ENCODE measurements at places on chromosomes 1 and 21.

DNA sequence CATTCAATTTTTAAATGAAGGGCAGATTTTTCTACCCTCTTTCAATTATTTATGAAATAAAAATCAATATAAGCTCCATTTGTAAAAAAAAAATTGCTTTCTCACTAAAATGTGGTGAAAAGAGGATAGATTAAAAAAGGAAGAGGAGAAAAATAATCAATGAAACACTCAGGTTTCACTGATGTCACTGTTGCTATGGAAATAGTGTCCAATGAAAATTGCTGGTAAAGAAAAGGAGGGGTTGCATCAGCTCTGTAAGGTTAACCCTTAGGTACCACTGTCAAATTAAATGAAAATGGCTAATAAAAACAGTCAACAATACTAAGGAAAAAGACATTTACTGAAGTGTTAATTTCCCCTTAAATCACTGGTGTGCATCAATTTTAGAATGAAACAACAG, 91.6 kb upstream of the TTC39A start:
- H3K36me3 ChIP-seq: peaks cover 6% of the 10 kb centered on the region
- H3K27me3 ChIP-seq: no peaks in the 10 kb centered on the region
- H3K4me3 ChIP-seq: peak overlapping the region; percentile 84
- H3K27ac ChIP-seq: peak overlapping the region; percentile 92
- no peak for DNase-seq

GRCh38 chr1:76209238-76209637, 134.7 kb downstream of the ST6GALNAC3 start:
- H3K4me1 ChIP-seq: no peaks in the 10 kb centered on the region
- no peak overlapping the region for H3K4me3 ChIP-seq
- H3K27me3 ChIP-seq: no peaks in the 10 kb centered on the region
- no peak overlapping the region for H3K27ac ChIP-seq
- no peak for DNase-seq

DNA sequence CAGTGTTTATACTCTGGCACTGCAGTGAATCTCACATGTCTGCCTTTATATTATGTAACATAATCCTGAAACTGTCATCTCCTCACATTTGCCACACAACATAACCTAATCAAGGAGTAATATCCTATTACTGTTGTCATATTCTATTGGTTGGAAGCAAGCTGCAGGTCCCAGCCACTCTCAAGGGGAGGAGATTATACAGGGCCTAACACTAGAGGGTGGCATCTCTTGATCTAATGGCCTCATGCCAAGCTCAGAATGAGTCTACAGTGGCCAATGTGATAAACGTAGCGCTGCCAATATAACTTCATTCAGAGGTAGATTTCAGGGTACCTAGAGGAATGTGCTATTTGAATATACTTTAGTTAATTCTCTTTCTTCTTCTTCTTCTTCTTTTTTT, 166.8 kb downstream of the BACH1 start:
- no peak overlapping the region for H3K27ac ChIP-seq
- no peaks in the 10 kb centered on the region for H3K27me3 ChIP-seq
- H3K36me3 ChIP-seq: peaks cover 5% of the 10 kb centered on the region

DNA sequence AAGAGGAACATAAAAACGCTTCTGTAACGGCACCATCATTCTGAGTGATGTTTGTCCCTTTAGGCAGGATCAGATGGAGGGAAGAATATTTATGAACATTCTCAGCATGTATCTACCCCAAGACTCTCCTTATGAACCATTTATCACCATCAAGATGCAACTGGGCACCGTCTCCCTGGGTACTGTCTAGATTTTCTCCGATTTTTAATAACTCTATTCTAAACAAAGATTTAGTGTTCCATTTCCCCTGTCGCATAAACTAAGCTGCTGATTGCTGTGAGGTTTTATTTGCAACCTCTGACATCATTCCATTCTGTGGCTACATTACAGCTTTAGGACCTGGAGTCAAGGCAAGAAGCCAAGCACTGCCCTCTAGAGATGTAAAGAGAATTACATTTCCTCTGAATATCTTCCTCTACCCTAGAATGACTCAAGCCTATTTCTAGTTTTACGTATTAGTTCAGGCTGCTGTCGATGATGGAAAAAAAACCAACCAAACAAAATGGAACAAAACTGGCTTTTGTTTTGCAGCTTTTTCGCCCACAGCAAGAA, 130.1 kb upstream of the MAP1LC3C start:
- no peak overlapping the region for H3K4me3 ChIP-seq
- H3K27ac ChIP-seq: no peak overlapping the region
- H3K4me1 ChIP-seq: no peaks in the 10 kb centered on the region

GRCh38 chr1:151494741-151495281, 16.4 kb upstream of the CGN start:
- no peak for DNase-seq
- H3K4me3 ChIP-seq: no peak overlapping the region
- peaks cover 1% of the 10 kb centered on the region for H3K27me3 ChIP-seq

DNA sequence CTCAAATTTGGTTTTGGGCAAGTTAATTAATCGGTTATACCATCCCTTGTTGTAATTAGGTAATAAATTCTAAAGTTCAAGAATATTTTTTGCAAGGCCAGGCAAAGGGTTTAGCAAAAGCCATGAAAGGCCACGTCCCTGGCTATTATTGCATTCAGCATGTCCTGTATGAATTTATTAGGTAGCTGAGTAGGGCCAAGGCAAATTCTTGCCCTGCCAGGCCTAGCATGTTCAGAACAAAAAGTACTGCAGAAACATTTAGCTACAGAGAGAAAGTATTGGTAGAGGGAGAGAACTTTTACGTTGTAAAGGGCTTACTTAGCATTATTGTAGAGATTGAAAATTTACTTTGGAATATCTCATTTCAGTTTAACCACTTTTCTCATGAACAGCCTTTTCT, 94.4 kb downstream of the PATJ start:
- no peaks in the 10 kb centered on the region for H3K4me1 ChIP-seq
- H3K4me3 ChIP-seq: no peak overlapping the region
- DNase-seq: no peak
- H3K36me3 ChIP-seq: no peaks in the 10 kb centered on the region

- H3K4me1 ChIP-seq: peaks cover 7% of the 10 kb centered on the region
- DNase-seq: peak; percentile 42
- H3K27me3 ChIP-seq: no peaks in the 10 kb centered on the region
- no peak overlapping the region for H3K4me3 ChIP-seq
- H3K36me3 ChIP-seq: peaks cover 50% of the 10 kb centered on the region
- H3K27ac ChIP-seq: no peak overlapping the region
These were observed 8.0 kb downstream of the ELOA start for GRCh38 chr1:23751050-23751814.

- peaks cover 39% of the 10 kb centered on the region for H3K36me3 ChIP-seq
- DNase-seq: no peak
- no peaks in the 10 kb centered on the region for H3K4me1 ChIP-seq
- H3K27ac ChIP-seq: no peak overlapping the region
These were observed 115.8 kb downstream of the VPS13D start for GRCh38 chr1:12345350-12346217.

DNA sequence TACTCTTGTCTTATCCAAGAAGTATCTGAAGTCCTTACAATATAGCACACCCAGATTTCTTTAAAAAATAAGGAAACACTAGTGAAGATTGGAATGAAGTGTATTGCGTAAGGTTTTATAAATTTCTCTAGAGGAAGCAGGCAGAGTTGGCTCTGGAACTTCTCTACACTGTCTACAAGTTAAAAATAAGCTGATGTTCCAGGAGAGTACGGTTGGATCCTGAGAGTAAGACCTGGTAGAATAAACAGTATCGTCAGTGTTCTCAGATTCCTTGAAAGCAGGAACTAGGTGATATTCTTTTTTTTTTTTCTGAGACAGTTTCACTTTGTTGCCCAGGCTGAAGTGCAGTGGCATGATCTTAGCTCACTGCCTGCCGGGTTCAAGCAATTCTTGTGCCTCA, 107.9 kb downstream of the USP25 start:
- no peaks in the 10 kb centered on the region for H3K27me3 ChIP-seq
- H3K4me3 ChIP-seq: no peak overlapping the region
- no peaks in the 10 kb centered on the region for H3K4me1 ChIP-seq
- H3K36me3 ChIP-seq: no peaks in the 10 kb centered on the region

- no peak overlapping the region for H3K4me3 ChIP-seq
- H3K27me3 ChIP-seq: peaks cover 5% of the 10 kb centered on the region
- peaks cover 7% of the 10 kb centered on the region for H3K36me3 ChIP-seq
- H3K27ac ChIP-seq: no peak overlapping the region
These were observed 22.8 kb upstream of the ZBTB21 start for GRCh38 chr21:42032968-42033367.

GRCh38 chr1:59041646-59042277, 255.1 kb upstream of the FGGY start:
- H3K36me3 ChIP-seq: no peaks in the 10 kb centered on the region
- peaks cover 1% of the 10 kb centered on the region for H3K27me3 ChIP-seq
- H3K27ac ChIP-seq: no peak overlapping the region
- DNase-seq: no peak
- peaks cover 27% of the 10 kb centered on the region for H3K4me1 ChIP-seq

DNA sequence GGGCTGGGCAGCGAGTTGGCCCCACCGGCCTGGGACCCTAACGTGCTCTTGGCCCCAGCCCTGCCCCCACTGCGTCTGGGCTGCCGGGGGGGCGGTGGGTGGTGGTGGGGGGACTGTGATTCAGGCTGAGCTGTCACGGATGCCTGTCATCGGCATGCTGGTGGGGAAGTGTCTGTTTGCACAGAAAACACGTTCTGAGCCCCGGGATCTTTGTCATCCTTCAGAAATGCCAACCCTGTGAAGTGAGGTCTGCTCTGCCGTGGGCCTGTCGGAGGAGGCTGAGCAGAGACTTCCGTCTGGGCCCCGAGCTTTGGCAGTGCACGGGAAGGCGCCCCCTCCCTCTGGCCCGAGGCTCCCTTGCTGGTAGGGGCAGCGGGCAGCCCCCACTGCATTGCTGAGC, 24.3 kb upstream of the PLCH2 start:
- H3K27me3 ChIP-seq: peaks cover 2% of the 10 kb centered on the region
- no peaks in the 10 kb centered on the region for H3K36me3 ChIP-seq
- no peaks in the 10 kb centered on the region for H3K4me1 ChIP-seq
- H3K27ac ChIP-seq: no peak overlapping the region

DNA sequence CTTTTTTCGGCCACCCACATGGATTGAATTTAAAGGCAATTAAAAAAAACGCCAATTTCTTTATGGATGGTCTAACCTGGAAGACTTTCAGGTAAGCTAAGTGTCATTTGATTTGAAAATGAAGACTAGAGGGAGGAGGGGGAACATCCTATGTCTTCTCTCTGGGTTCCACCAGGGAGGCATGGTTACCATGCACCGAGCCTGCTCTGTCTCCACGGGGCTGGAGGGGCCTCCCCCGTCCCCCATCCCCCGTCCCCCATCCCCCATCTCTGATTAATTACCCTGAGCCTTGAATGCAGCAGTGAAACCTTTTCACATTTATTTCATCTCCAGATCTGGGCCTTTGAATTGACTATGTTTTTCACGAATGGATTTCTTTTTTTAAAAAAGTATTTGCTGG, 135.1 kb downstream of the TLR5 start:
- peaks cover 36% of the 10 kb centered on the region for H3K4me1 ChIP-seq
- peaks cover 3% of the 10 kb centered on the region for H3K27me3 ChIP-seq
- H3K27ac ChIP-seq: no peak overlapping the region
- peaks cover 26% of the 10 kb centered on the region for H3K36me3 ChIP-seq
- H3K4me3 ChIP-seq: no peak overlapping the region

DNA sequence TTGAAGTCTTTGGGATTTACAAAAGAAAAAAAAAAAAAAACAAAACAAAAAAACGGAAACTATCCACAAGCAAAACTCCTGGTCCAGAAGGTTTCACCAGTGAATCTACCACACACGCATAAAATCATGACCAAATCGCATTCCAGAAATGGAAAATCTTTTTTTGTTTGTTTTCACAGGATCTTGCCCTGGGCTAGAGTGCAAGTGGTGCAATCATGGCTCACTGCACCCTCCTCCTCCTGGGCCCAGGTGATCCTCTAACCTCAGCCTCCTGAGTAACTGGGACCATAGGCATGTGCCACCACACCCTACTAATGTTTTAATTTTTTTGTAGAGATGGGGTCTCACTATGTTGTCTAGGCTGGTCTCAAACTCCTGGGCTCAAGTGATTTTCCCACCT, 100.5 kb downstream of the DYRK1A start:
- H3K4me1 ChIP-seq: peaks cover 10% of the 10 kb centered on the region
- no peak overlapping the region for H3K27ac ChIP-seq
- no peaks in the 10 kb centered on the region for H3K27me3 ChIP-seq
- H3K36me3 ChIP-seq: peaks cover 14% of the 10 kb centered on the region
- H3K4me3 ChIP-seq: no peak overlapping the region
- no peak for DNase-seq

- DNase-seq: no peak
- H3K4me3 ChIP-seq: no peak overlapping the region
- no peak overlapping the region for H3K27ac ChIP-seq
- no peaks in the 10 kb centered on the region for H3K4me1 ChIP-seq
- no peaks in the 10 kb centered on the region for H3K27me3 ChIP-seq
These were observed 32.3 kb downstream of the STPG1 start for GRCh38 chr1:24381256-24381655.

- H3K4me1 ChIP-seq: no peaks in the 10 kb centered on the region
- no peaks in the 10 kb centered on the region for H3K36me3 ChIP-seq
- no peak for DNase-seq
- no peak overlapping the region for H3K27ac ChIP-seq
- peaks cover 1% of the 10 kb centered on the region for H3K27me3 ChIP-seq
- H3K4me3 ChIP-seq: no peak overlapping the region
These were observed 47.8 kb downstream of the GPR88 start for GRCh38 chr1:100585786-100586185.

DNA sequence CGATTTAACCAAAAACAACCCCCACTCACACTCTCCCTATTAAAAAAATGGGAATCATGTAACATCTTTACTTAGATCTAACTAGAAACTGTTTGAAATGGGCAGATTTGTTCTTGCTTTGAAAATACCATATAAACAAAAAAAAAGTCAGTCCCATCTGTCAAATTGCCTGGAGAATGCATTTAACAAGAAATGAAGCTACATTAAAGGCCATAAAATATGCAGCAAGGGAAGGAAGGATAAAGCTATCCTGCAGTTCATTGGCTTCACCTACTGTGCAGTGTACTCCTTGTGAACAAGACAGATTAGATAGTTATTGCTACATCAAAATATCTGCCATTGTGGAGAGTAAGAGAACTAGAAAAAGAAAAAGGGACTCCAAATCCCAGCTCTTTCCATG, 160.5 kb downstream of the LRRC7 start:
- no peak for DNase-seq
- H3K27ac ChIP-seq: no peak overlapping the region
- no peak overlapping the region for H3K4me3 ChIP-seq
- no peaks in the 10 kb centered on the region for H3K36me3 ChIP-seq

DNA sequence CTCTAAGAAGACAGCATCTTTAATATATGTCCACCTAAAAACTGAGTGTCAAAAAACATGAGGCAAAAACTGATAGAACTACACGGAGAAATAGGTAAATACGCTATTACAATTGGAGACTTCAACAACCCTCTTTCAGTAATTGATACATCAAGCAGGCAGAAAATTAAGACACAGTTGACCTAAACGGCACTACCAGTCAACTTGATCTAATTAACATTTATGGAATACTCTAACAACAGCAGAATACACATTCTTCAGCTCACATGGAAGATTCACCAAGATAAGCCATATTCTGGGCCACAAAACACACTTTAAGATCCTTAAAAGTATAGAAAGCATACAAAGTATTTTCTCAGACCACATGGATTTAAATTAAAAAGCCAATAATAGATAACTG, 137.6 kb downstream of the CLIC6 start:
- no peak for DNase-seq
- H3K4me1 ChIP-seq: peaks cover 9% of the 10 kb centered on the region
- peaks cover 3% of the 10 kb centered on the region for H3K27me3 ChIP-seq
- H3K4me3 ChIP-seq: no peak overlapping the region
- H3K27ac ChIP-seq: no peak overlapping the region

GRCh38 chr21:36330904-36331303, 10.9 kb downstream of the MORC3 start:
- H3K4me1 ChIP-seq: peaks cover 13% of the 10 kb centered on the region
- H3K27me3 ChIP-seq: no peaks in the 10 kb centered on the region
- H3K27ac ChIP-seq: no peak overlapping the region
- peak; percentile 44 for DNase-seq
- H3K4me3 ChIP-seq: no peak overlapping the region
